ENCODE measurements at places on chromosomes 2 and 18. TPM values are rescaled to one million over a fixed set of nuclear protein-coding genes. Genes with fewer than 3 reads are reported as not detected.

Gene MROH2A
- not detected for total RNA-seq

Gene GPR45
- total RNA-seq = not detected

Gene GALR1
- total RNA-seq = not detected

Gene MTCL1
- 37.2 TPM for total RNA-seq

Gene SP5
- not detected for total RNA-seq

Gene GPBAR1
- total RNA-seq = 0.26 TPM

Gene CDK15
- total RNA-seq = 0.11 TPM

Gene SERPINB3
- not detected for total RNA-seq
